HCT116 (cell line): ENCODE measurements at places on chromosomes 4 and X. TPM values are rescaled to one million over a fixed set of nuclear protein-coding genes. Genes with fewer than 3 reads are reported as not detected.

- DNase-seq = no peak
These were observed 80.4 kb upstream of the GPC4 start for GRCh38 chrX:133495464-133496391.

DNA sequence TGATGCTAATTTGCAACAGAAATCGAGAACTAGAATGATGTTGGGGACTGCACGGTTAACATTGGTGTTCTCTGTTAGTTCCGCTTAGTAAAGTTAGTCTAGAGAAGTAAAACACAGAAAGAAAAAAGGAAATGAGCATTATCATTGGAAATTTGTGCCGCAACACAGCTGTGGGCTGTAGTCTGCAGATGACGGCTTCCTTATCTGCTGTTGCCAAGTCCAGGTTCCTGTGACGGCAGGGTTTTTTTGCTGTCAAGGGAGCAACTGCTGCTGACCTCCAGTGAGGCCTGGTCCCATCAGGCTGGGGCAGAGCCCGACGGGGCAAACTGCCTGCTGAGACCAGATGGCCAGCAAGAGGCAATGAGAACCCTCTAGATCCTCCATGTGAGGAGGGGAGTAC, 38.9 kb upstream of the PHEX start:
- DNase-seq = no peak

DNA sequence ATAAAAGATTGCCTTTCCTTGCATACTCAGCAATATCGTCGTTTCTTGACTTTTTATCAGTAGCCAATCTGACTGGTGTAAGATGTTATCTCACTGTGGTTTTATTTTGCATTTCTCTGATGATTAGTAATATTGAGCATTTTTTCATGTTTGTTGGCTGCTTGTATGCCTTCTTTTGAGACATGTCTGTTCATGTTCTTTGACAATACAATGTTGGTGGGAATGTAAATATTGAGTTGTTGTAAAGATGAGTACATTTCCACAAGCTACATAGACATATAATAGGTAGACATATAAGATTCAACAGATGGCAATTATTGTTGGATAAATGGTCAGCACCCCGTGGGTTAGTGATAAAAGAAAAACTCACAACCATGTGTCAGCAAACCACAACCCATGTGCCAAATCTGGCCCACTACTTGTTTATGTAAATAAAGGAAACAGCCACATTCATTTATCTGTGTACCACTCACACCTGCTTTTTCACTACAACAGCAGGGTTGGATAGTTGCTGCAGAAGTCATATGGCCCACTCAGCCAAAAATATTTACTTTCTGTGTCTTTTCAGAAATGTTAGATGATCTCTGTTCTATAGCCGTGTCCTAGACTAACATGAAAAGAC, 153.1 kb upstream of the VCX start:
- DNase-seq = no peak

DNA sequence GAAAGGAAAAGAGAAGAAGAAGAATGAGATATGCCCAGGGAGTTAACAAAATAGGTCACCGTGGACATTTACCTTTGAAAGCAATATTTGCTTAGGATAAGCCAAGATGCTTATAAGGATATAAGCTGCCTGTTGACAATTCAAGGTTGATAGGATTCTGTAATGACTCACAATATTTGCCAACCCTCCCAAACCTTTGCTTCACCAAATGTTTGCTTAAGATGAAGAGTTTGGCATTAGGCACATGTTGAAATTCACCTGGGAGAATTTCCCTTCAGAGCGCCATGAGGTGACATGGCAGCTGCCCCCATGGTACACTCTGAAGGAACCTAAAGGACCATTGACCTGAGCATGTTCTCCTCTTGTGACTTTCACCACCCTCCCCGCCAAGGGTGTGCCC, 4.6 kb downstream of the PALLD start:
- no peak for DNase-seq

GRCh38 chr4:99099311-99099710, 10.7 kb upstream of the ADH5 start:
- DNase-seq = no peak

DNA sequence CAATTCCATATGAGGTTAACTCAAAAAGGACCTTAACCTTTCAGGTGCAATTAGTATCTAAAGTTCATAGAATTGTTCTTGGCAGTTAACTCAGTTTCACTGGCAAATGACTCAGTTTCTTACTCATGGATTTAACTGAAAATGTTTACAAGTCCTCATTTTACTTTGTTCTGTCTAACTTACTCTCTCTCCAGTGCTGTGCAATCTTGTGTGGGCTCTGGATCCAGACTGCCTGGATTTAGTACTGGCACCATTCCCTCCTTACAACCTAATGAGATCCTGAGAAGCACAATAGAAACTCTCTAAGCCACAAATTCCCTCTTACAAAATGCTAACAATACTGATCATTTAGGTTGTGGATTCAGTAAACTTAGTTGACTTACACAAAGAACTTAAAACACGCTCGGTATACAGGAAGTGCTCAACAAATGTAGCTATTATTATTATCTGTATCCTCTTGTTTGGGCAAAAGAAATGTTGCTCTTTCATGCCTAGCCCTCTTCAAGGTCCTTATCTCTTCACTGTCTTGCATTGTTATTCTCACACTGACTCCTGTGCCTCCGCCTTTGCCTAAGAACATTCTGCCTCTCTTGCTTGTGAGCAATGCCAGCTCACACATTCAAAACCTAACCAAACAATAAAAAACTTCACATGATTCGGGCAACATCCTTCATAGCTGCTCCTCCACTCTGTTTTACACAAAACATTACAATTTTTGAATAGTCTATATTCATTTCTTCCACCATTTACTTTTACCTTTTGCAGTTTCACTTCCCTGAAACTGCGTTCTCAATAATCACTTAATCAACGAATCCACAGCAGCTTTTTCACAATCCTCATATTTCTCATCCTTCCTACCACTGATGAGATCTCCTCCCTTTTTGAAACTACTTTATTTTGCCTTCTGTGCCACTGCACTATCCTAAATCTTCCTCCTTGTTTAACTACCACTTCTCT, 91.8 kb downstream of the PDE5A start:
- DNase-seq = no peak

DNA sequence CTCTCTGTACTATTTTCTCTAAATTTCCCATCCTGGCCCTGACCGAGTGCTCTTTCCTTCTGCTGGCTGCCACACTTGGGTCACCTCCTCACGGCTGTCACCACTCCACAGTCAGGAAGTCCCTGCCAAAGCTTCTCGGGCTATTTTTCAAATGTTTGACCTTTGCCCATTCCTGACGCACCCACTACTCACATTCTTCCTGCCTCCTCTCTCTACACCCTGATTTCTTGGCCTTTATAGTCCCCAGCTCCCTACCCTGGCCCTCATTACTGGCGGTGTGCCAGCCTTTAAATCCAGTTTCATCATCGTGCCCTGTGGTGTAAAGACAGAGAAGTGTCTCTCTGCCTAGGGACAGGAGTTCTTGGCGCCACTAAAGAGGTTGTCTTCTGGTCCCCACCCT, 46.4 kb upstream of the GATB start:
- DNase-seq = no peak

DNA sequence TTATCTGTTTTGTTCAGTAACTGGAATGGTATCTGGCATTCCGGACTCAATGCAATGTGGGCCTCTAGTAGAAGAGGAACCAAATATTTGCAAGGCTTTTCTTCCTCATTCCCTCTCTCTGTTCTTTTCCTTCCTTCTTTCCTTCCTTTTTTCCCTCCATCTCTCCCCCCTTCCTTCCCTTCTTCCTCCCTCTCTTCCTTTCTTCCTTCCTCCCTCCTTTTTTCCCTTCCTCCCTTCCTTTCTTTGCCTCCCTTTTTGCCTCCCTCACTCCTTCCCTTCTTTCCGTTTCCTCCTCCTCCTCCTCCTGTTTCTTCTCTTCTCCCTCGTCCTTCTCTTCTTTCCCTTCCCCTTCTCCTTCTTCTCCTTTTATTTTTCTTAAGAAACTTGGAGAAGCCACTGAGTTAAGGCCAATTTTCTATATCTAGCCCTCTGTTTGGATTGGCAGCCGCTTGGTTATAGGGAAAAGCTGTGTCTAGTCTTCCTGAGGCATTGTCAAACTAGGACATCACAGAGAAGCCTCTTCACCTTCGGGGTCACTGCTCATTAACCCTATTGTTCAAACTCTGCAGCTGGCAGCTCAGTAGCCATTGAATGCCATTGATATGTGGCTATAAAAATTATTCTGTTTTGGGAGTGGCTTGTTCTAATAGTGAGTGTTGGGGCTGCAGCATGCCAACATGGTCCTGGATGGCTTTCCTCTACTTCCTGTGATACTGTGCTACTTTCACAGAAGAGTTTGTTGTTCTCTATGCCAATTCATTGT, 95.9 kb downstream of the CFAP299 start:
- DNase-seq = no peak

DNA sequence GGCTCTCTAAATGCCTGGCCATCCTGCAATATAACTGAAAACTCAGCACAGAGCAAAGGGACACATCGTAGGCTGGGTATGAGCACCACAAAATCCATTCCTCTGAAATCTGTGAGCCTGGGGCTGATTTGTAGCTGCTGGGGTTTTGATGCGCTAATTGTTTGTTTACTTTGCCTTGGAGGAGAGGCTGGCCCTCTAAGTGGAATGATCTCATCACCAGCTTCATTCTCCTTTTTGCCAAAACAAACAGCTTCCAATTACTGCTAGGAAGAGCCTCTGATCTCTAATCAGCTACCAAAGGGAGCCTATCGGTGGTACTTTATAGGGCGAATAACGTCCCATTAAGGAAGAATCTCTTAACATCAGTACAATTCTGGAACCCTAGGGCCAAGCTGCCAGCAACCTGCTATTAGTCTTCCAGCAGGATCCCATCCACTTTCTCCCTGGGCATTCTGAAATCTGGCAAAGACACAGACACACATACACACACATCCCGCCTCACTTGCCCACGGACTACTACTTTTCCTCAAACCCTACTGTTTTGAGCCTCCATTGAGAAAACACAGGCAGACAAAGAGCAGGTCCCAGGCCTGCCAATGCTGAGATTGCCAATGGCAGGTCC, 5.8 kb downstream of the ANOS1 start:
- DNase-seq = no peak

DNA sequence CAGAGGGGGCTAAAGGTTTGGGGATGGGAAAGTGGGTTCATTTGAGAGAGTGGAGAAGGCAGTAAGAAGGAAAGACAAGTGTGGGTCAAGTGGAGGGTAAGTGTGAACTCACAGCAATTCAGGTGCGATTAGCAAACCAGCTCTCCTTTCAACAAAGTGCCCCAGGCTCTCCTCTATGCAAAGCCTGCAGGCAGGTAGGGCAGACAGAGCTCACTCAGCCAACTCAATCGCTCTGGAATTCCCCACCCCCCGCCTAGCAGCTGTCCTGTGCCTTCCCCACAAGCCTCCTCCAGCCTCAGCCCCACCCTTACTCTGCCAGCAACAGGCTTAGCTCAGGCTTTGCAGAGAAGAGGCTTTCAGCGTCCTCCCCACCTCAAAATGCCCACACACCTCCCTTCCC, 14.8 kb upstream of the MAMLD1 start:
- DNase-seq = no peak

- no peak for DNase-seq
These were observed 356.7 kb upstream of the DIPK2B start for GRCh38 chrX:45557387-45557786.

DNA sequence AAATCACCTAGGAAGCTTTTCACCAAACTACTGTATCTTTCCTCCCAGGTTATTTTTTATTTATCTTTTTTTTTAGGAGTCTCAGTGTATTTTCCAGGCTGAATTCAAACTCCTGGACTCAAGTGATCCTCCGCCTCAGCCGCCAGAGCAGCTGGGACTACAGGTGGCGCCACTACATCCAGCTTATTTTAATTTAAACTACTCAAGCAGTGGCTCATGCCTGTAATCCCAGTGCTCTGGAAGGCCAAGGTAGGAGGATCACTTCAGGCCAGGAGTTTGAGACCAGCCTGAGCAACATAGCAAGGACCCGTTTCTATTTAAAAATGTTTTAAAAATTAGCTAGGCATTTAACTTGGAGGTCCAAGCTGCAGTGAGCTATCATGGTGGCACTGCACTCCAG, 37.8 kb downstream of the LEF1 start:
- DNase-seq = no peak

- no peak for DNase-seq
These were observed 15.9 kb downstream of the USP53 start for GRCh38 chr4:119228406-119228805.

- DNase-seq = no peak
These were observed 2.3 kb downstream of the ADGRG4 start for GRCh38 chrX:136303041-136303440.

DNA sequence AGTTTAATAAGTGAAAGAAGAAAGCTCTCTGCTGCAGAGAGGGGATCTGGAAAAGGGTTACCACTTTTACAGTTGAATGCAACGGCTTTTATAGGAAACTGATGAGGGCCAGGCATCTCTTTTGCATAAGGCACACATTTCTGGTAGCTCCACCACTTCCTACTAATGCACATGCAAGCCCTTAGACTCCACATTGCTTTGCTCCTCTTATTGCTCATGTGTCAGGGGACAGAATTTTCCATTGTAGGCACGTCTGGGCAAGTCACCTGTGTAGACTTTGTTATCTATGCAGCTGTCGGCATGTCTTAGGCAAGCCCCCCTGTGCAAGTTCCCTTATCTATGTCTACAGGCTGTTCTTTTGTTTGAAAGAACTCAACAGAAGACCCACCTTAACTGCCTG, 294.6 kb upstream of the STS start:
- DNase-seq = no peak

DNA sequence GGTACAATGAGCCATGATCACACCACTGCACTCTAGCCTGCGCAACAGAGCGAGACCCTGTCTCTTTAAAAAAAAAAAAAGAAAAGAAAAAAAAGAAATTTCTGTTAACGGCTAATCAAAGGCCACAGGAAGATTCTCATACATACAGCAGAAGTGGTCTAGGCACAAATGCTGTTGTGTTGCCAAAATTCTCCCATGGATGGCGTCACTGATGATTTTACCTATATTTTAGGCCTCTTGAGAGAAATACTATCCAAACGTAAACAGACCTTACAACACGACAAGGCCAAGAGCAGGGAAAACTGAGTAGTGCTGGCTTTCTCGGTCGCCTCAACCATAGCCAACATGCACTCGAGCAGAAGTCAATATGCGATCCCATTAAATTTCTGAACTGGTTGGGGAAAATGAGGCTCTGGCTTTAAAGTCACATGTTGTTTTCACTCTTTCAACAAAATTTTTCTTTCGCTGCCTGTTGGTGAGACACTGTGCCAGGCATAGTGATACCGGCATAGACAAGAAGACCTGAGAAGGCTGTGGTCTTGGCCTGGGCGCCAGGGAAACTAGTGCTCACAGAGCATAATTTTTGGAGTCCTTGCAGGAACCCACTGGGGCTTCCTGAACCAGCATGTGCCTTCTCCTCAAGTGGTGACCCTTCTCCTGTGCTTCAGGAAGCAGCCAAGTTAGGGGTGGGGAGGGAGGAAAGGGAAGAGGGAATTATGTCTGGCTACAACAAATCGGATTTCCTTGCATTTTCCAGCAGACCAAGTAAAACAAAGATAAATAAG, 20.6 kb downstream of the SH3KBP1 start:
- no peak for DNase-seq

Gene ZNF330
- total RNA-seq = 49.1 TPM

Gene ARHGEF9
- total RNA-seq = 15.0 TPM

Gene OTUD6A
- total RNA-seq = not detected

Gene SGCB
- total RNA-seq = 18.3 TPM

Gene STPG2
- not detected for total RNA-seq
